Non-pigmented ciliary epithelial cell (primary cell): ENCODE measurements at places on chromosomes 2 and 18.

DNA sequence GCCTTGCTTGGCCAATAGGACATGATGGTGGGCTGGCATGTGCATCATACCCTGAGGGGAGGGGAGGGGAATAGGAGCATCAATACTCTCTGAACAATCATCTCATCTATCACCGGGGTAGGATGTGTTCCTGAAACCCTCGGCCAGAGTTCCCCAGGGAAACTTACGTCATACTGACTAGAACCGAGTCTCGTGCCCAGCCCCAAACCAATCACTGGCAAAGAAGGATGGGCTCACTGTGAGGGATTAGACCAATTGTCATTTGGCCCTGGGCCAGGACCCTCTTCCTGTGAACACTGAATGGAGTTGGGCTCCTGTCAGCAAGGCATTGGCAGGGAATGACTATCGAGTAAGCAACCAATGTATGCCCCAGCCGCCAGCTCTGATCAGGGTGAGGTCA lies 261.5 kb downstream of the MYCN start:
- DNase-seq, result no peak

DNA sequence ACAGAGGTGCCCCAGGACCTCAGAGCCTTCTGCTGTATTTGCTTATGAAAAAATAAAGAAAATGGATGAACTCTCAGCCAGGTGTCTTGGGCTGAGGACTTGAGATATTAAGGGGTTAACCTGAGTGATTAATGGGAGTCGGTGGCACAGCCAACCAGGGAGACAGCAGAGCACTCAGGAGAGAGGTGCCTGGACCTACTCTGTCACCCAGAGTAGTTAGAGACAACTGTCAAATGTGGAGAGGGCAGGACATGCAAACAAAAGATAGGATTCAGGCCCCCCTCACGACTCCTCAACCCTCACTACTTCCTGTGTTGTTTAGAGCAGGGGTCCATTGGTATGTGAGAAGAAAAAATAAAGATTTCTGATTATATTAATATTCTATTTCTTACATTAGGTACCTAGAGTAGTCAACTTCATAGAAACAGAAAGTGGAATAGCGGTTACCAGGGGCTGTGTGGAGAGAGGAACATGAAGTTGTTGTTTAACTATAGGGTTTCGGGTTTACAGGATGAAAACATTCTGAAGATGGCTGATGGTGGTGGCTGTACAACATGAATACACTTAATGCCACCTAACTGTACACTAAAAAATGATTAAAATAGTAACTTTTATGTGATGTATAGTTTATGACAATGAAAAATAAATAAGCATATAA lies 28.6 kb upstream of the CETN1 start:
- DNase-seq, result no peak

GRCh38 chr2:16767789-16768476 lies 102.3 kb upstream of the CYRIA start:
- no peak for DNase-seq

DNA sequence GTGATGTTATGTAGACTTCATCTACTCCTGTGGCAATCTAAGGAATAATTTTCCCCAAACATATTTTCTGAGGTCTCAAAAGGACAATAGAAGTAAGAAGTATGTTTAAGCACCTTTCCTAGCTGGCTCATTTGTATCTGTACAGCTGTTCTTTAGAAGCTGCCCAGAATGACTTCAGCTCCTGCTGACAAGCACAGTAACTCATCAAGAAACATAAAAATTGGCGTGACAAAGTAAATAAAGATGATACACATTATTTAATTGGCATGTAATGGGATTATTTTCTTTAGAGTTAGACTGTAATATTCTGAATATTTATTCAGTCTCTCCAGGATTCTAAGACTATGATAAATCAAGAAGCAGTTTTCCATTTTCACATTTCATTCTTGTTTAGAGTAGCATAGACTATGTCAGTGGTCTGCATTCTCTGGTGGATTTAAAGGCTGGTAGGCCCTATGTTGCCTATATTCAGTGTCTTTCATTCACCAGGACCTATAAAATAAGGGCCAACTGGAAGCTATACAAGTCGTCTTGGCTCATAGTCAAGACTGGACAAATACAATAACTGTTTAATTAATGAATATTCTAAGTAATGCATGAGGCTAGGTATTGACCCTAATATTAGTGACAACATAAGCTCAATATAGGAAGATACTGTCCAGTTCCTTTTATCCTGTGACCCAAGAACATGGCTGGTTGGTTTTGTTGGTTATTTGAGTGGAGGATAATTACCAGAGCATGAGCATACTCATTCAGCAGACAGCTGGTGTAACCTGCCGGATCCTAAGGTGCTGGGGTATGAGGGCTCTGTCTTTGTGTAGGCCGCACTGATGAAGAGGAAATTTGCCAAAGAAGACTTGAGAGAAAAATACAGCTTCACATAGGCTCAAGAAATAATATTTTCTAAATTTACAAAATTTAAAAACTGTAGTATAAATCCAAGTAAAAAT lies 107.0 kb downstream of the PDE1A start:
- DNase-seq, result no peak

DNA sequence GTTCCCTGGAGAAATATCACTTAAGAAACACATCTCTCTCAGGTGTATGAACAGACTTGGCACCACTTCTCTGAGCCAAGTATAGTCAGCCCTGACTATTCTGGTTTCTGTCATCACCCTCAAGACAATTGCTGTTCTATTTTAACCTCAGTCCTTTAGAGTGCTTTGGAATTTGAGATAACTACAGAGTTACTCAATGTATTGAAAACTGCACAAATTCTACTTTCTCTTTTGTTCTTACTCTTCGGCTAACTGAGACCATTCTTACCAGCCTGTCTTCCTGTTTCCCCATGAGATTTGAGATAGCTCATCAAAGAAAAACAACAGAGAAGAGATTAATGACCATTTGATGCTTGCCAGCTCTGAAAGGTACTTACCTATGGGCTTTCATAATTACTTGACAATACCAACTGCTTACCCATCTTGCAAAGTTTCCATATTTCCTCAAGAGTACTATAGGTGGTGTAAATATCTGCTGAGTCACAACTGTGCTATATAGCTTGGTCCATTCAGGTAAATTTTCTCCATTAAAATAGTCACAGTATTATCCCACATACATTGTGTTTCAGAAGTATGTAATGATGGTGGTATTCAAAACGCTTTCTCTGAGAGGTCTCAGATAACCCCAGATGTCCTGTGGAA lies 467.5 kb upstream of the CHST9 start:
- DNase-seq, result no peak

DNA sequence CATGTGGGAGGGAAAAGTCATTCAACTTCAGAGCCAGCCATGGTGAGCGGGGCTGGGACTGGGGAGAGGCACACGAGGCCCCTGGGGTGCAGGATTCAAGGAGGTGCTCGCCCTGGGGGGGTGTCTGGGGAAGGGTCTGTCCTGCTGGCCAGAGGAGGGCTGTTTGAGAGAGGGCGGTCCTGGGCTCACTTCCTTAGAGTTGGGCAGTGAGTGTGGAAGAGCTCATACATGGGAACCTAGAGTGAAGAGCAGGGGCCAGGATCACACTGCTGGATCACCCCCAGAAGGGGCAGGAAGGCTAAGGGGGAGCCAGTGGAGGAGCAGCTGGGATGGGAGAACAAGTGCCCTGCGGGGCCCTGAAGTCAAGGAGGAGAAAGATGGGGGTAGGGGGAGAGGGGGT lies 6.5 kb downstream of the SH3BP4 start:
- no peak for DNase-seq

DNA sequence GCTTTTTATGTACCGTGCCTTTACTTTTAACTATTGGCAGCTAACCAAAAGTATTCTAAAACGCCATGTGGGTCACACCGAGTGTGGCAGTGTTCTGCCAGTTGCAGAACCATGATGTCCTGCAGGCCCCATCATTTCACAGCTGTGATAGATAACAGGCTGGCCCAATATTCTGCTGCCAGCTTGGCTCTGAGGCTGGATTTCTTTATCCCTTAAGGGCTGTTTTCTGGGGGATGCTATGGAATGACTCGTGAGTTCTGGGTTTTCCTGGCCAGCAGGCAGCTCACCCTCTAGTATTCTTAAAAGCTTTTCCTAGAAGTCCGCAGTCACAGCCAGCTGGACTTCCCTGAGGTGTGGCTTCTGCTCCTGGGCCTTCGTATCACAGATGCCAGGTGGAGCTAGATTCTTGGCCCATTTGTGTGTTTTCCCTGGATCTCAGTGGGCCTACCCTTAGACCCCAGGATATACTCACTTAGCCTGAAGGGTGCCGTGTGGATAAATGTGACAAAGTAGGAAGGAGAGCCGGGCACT lies 41.0 kb downstream of the FHOD3 start:
- DNase-seq, result no peak

GRCh38 chr2:178188466-178188865 lies 5.8 kb upstream of the OSBPL6 start:
- DNase-seq, result no peak

GRCh38 chr2:3601561-3602271 lies 6.8 kb downstream of the COLEC11 start:
- DNase-seq, result no peak

- no peak for DNase-seq
Observed at GRCh38 chr2:129803871-129804270, 175.6 kb upstream of the RAB6C start.

DNA sequence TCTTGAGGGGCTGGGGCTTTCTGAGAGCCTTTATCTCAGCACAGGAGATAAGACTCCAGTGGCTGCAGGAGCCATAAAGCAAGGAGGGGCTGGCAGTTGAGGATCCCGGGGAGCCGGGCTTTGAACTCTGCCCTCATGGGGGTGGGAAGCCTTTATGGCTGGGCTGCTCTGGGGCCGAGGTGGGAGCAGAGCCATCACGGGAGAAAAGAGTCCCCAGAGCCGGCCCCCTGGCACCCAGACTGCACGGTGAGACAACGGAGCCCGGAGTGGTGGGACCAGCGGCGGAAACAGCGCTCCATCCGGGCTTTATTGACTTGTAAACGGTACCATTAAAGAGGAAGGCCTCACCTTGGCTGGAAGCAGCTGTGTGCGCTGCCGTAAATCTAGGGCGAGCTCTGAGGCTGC lies 162.6 kb downstream of the MYCN start:
- DNase-seq, result no peak

DNA sequence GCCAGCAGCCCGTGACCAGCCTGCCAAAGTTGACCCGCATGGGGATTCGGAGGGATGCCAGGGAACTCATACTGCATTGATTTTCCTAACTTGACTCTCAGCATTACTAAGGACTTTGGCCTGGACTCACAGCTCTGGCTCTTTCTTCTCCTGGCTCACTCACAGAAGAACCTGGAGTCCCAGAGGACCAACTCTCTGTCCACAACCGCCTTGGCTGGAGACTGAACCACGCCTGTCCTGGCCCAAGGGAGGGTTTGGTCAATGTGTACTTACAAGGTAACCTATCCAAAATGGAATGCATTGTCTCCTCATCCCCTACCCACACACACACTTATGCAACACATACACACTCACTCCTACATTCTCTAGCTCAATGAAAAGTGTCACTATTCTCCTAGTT lies 135.6 kb upstream of the KLHL29 start:
- DNase-seq, result no peak

- no peak for DNase-seq
Observed at GRCh38 chr18:43589611-43590151, 312.4 kb upstream of the SYT4 start.

- DNase-seq, result no peak
Observed at GRCh38 chr2:175167076-175167791, 769 bp downstream of the ATF2 start.

- no peak for DNase-seq
Observed at GRCh38 chr18:10681581-10682367, 155.9 kb downstream of the NAPG start.

- DNase-seq, result no peak
Observed at GRCh38 chr2:2621855-2622254, 290.8 kb upstream of the MYT1L start.

- DNase-seq, result no peak
Observed at GRCh38 chr2:191318037-191318728, 73.0 kb downstream of the MYO1B start.
